ENCODE measurements at places on chromosomes 2 and 18.

DNA sequence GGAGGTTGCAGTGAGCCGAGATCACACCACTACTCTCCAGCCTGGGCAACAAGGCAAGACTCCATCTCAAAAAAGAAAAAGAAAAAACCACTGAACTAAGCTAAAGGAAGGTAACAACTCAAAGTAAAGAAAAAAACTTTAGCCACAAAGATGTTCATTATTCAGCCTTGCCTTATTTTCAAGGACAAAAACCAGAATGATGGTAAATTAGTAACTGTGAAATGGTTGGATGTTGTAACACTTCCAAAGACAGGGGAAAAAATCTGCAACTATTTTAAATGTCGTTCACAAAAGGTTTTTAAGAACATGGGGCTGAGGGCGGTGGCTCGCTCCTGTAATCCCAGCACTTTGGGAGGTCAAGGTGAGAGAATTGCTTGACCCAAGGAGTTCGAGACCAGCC is 10.1 kb downstream of the ADAM17 start:
- DNase-seq = no peak

DNA sequence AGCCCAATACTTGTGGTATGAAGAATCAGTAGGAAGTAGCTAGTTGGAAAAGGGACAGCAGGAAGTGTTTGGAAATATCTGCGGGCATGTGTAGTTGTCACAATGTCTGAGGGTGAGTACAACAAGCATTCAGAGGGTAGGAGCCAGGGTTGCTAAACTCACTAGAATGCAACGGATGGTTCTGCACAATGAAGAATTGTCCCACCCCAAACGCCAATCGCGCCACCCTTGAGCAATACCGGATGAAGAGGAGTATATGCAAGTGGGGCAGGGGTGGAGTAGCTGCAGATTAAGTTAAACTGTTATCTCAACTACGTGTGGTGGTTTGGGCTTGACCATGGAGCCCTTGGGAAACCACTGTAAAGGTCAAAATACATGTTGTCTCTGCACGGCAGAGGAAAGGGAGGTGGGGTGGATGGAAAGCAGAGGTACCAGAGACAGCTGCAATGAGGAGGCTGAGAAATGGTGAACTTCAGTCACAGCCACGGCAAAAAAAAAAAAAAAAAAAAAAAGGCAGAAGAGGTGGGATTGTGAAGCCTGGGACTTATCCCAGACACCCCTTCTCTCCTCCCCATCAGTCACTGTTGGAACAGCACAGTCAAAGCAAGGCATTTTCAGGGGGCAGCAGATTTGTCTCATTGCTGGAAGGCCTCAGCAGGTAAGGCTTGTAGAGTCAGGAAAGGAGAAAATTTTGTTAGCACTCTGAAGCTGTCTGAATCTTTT is 5.2 kb downstream of the CCL20 start:
- no peak for DNase-seq

DNA sequence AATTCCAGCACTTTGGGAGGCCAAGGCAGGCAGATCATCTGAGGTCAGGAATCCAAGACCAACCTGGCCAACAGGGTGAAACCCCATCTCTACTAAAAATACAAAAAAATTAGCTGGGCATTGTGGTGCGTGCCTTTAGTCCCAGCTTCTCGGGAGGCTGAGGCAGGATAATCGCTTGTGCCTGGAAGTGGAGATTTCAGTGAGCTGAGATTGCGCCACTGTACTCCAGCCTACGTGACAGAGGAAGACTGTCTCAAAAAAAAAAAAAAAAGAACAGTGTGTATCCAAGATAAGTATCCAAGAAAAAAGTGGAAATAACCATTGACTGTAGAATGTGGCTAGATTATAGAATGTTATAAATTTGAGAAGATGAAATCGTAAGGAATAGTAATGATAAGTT is 142.1 kb downstream of the FAM124B start:
- DNase-seq = no peak

GRCh38 chr18:70634576-70635147 is 345.8 kb downstream of the SOCS6 start:
- no peak for DNase-seq

DNA sequence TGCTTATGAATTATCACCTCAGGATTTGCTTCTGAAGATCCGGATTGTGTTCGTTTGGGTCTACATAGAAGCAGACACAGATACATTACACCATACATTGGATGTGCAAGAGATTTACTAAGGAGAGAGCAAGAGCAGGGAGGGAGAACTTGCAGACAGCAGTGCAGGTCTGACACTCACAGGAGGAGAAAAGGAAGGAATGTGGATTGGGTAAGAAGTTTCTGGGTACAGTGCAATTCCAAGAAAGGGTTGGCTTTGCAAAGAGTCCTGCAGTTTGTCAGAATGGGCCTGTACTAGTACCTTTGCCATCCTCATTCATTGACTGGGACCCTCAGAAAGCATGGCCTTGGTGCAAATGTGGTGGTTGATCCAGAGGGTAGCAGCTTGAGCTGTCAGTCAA is 4.8 kb upstream of the THOC1 start:
- DNase-seq = no peak

DNA sequence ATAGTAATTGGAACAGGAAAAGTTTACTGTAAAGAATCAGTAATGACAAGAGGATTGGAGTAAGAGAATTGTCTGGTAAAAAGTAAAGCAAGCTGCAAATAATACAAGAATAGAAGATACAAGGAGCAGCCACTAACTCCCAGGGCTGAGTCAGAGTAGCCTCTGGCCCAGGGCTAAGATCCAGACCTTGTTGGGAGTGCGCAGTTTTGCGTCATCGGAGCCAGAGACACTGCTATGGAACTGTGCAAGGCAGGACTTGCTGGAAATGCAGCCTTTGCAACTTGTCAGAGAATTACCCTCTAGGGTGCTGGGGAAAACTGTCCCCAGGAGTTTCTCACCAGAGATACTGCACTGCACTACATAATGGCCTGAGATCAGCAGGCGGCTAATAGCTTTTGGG is 135.2 kb downstream of the NYAP2 start:
- no peak for DNase-seq

GRCh38 chr18:30245766-30246455 is 796.6 kb downstream of the DSC3 start:
- DNase-seq = peak; percentile 89

DNA sequence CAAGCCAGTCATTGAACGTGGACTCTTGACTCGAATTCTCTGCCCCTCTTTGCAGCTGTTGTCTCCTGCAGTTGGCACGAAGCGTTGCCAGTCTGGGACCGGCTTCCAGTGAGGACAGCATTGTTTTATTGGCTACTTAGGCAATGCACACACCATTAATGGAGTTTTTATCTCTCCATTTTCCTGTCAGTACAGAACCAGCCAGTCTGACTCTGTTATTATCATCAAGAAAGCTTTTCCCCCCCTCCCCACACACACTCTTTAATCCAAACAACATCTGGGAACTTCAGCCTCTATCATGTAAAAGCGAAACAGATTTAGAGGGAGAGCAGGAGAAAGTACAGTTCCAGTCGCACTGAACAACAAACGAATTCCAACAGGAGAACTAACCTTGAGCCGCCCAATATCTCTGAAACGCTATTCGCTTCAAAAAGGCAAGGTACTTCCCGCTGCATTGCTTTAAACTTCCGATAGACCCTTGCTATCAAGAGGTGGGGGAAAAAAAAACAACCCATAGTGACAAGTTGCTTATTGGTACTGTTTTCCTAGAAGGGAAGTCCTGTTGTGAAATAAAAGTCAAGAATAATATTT is 38.2 kb downstream of the ACVR1 start:
- DNase-seq = peak; percentile 78

GRCh38 chr2:105375001-105375561 is 23.8 kb downstream of the FHL2 start:
- DNase-seq = no peak

DNA sequence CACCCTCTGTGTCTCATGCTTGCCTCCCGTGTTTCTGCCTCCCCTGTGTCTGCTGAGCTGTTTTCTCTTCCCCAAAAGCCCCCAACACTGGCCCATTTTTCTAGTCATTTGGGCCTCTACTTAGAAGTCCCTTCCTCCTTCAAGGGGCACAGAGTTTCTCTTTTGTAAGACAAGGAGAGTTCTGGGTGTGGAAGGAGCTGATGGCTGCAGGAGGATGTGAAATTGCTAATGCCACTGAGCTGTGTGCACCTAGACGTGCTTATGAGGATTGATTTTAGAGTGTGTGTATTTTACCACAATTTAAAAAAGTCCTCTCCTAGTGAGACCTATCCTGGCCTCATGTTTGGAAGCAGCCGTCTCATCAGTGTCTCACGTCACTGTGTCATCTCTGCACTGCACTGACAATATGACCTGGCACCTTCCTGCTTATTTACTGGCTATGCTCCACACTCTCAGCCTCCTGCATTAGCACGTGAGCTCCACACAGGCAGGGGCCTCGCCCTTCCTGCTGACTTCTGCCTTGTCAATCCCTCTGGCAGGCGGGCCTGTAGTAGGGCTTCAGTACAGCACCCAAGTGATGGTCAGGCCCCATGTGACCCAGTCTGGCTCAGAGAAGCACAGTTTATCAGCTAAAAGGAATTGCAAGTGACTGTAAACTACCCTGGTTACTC is 8.0 kb upstream of the MBP start:
- no peak for DNase-seq

- no peak for DNase-seq
Observed at GRCh38 chr2:172336681-172337080, 90.7 kb upstream of the ITGA6 start.

- peak; percentile 79 for DNase-seq
Observed at GRCh38 chr2:138280999-138281695, 220.4 kb upstream of the SPOPL start.

DNA sequence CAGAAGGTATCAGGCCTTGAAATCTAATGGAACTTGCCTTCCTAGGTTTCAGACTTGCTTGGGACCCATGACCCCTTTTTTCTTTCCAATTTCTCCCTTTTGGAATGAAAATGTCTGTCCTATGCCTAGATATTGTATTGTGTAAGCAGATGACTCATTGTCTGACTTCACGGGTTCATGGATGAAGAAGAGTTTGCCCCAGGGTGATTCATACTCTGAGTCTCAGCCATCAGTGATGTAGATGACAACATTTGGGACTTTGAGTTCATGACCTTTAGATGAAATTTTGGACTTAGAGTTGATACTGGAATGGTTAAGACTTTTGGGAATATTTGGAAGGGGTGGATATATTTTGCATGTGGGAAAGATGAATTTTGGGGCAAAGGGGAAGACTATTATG is 11.2 kb upstream of the SCYGR5 start:
- DNase-seq = no peak

DNA sequence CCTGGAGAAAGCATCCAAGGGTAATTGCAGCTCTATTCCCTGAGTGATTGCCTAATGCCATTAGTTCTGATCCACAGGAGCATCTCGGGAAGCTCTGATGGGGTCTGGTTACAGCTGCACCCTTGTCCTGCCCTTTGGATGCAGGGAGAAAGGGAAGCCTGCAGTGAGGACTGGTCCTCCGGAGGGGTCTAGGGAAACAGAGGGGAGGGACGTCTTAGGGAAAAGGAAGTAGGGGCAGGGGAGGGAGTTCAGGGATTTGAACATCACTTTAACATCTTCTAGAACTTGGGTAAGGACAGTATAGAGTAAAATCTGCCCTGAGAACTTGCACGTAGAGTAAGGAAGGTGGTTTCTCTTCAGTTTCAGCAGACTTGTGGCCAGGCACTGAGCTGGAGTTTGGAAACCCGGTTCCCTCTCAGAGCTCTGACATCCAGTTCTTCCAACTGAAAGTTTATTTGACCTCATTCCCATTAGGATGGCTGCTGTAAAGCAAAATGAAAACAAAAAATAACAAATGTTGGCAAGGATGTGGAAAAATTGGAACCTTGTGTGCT is 20.5 kb downstream of the ONECUT2 start:
- DNase-seq = no peak

- DNase-seq = no peak
Observed at GRCh38 chr2:171149986-171150693, 10.6 kb downstream of the TLK1 start.

GRCh38 chr18:39788383-39788782 is 2166.7 kb upstream of the PIK3C3 start:
- DNase-seq = no peak

- no peak for DNase-seq
Observed at GRCh38 chr2:170270278-170270864, 92.4 kb downstream of the MYO3B start.

DNA sequence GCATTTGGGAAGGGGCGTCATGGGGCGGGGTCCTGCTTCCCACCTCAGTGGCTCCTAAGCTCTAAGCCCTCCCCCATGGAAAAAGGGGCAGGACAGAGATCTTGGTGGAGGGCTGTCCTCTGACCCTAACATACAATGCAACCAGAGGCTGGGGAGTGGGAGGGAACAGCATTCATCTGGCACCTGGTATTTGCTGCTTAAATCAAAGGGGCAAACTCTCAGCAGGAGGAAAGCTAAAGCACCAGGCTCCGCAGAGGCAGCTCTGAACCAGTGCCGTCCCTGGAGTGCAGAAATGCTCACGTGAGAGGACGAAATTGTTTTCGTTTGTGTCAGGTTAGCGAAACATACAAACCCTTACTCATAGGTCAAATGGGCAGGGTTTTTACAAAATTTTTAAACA is 92.7 kb upstream of the PXDN start:
- DNase-seq = no peak

- no peak for DNase-seq
Observed at GRCh38 chr2:134288814-134289213, 34.9 kb downstream of the MGAT5 start.

- no peak for DNase-seq
Observed at GRCh38 chr2:237540823-237541222, 25.6 kb upstream of the PRLH start.

- no peak for DNase-seq
Observed at GRCh38 chr2:230472621-230473018, 56.6 kb downstream of the SP100 start.

GRCh38 chr2:45256173-45256866 is 247.1 kb upstream of the SIX2 start:
- no peak for DNase-seq

- no peak for DNase-seq
Observed at GRCh38 chr2:181886192-181886591, 5.3 kb upstream of the ITPRID2 start.

DNA sequence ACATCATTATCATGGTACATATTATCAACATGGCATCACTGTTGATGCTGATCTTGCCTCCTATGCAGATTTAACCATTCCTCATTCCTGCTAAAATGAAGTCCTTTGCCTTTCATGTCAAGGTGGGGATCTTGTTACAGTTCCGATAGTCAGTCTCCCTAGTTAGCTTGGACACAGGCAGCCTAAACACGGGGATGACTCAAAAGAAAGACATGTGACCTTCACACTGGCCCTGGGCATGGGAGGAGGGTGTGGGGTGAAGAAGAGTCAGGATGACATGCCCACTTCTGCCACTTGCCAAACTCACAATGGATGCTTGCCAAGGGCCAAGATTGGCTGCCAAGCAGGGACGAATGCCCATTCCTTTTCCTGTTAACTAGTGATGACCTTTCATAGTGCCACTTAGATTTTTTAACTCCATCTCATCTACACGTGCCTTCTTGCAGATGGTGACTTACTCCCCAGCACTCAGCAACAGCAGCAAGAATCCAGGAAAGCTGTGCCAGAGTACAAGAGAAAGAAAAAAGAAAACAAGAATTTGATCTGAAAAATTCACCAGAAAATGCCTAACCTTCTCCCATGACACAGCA is 13.9 kb upstream of the SLC1A4 start:
- DNase-seq = peak; percentile 7

DNA sequence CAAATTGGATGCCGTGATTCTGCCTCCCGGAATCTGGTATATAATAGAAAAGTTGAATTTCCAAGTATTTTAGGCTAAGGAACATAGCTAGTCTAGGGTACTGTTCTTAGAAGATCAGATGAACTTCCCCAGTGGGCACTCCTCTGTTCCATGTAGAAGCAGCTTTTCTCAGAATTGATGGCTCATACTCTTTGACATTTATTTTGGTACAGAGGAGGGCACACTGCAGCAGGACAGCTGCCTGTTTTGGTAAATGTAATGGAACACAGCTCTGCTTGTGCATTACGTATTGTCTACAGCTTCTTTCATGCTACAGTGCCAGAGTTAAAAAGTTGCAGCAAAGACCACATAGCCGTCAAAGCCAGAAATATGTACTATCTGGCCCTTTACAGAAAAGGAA is 10.8 kb downstream of the YPEL5 start:
- DNase-seq = no peak

All from NCI-H1105 treated with DMSO at 0.1 percent for 48 hours (cell line).